Stimulated activated CD4-positive, alpha-beta T cell treated with anti-CD3 and anti-CD28 coated beads, Interleukin-2, amount 100 ng/mL, for 48 hours (primary cell): ENCODE measurements at places on chromosomes 1 and 21.

- no peak for DNase-seq
Observed at GRCh38 chr1:195097316-195097715, 1510.9 kb downstream of the KCNT2 start.

DNA sequence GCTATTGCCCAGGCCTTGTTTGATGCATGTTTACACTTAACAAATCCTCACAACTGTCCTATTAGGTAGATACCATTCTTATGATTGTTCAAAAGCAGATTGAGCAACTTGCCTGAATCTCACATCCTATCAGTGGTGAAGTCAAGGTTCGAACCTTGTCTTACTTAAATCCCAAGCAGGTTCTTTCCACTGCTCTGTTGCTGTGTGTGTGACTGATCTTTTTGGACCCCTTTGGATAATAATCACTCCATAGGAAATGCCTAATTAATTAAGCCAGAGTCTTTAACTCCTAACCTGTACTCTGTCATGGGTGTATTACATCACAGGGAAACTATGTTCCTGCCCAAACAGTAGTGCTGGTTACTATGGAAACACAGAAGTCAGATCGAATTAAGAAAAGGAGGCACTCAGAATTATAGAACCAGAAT, 84.2 kb downstream of the SPATA46 start:
- no peak for DNase-seq

DNA sequence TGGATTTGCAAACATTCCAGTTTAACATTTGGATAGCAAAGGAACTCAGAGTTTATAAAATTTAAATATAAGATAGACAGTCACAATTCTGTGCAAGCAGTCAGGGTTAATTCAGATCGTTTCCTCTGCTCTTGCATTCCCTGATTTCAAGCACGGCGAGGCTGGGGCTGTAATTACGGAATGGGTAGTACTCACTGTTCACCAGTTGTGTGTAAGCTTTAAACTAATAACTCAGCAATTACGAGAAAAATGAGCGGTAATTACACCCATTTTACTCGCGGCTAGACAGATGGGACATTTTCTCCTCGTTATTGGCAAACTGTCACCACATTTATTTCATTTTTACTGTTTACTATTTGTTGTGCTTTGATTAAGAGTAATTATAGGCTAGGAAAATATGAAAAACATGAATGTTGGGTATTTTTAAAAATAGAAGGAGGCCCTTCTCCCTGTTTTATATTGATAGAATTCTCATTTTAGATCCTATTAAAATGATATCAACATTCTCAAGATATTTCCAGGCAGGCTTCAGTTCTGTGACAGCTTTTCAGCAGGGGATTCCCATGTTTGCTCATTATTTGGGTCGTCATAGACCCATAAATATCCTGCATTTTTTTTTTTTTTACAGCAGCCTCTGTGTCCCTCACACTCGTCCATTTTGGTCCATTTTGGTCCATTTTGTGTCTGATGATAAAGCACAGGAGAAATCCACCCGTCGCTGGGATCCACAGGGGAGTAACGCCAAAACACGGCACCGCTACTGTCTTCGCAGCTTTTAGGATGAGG, 208.3 kb downstream of the DSCAM start:
- DNase-seq: no peak

- no peak for DNase-seq
Observed at GRCh38 chr1:215986401-215986800, 419.3 kb downstream of the KCTD3 start.

GRCh38 chr1:64616039-64616438, 128.8 kb upstream of the RAVER2 start:
- DNase-seq: no peak

DNA sequence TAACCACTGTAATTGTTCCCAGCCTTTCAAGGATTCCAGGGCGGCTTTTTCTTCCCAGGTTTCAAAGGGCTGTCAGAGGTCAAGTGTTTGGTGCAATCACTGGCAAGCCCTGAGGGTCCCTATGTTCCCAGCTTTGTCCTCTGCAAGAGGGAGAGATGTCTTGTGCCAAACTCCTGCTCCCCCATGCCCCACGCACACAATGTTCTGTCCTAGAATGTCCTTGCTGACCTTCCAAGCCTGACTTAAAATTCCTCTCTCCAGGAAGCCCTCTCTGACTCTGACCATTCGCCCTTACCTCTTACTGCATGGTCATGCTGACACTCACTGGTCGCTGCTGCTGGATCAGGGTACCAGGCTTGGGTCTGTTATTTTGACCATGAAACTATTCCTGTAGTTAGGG, 152.5 kb upstream of the KCND3 start:
- DNase-seq: no peak

DNA sequence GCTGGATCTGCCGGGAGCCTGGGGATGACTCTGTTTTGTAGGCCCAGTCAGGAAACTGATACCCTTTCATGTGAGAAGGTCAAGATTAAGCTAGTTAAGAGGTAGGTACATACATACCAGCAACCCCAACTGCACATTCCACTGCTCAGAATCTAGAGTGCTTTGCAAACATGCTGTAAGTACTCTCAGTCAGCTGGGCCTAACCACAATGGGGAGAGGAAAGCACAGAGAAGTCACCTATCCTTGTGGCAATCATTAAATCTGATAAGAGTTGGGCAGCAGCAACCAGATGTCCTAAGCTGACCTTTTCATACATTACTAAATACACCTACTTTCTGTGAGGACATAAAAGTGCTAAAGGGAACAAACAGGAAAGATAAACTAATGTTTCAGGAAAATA, 2.5 kb downstream of the ETV3 start:
- DNase-seq: no peak

DNA sequence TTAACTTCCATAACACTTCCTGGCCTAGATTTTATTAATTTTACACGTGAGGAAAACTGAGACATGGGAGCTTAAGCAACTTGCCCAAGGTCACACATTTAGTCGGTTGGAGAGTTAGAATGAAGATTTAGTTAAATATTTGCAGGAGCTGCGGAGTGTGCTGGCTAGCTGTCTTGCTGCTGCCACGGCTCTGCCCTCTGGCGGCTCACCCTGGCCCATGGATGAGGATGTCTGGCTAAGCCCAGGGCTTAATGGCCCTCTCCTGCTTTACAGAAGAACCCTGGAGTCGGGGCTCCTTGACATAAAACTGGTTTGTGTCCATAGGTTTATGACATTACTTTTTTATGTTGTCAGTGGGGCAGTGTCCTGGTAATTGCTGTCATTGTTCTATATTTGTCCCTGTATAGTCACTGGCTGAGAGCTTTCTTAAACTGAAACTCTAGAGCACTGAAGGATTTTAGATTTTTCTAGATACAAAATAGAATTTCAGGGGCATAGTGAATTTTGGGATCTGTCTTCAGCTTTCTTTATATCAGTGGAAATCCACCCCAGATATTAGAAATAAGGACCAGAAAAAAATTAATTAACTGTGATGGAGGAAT, 88.9 kb upstream of the WLS start:
- no peak for DNase-seq

DNA sequence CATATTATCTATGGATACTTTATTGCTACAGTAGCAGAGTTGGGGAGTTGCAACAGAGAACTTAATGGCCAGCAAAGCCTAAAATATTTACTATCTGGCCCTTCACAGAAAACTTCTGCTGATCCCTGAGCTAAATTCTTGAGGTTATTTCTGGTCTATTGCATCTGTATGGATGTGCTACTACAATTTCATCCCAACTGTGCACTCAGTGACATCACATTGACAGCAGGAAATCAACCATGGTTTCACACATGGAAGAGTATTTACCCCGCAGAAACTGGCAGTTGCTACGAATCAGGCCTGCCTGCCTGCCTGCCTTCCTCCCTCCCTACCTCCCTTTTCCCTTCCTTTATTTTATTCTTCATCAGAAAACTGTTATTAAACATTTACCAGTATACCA, 12.1 kb downstream of the CLCA2 start:
- no peak for DNase-seq

DNA sequence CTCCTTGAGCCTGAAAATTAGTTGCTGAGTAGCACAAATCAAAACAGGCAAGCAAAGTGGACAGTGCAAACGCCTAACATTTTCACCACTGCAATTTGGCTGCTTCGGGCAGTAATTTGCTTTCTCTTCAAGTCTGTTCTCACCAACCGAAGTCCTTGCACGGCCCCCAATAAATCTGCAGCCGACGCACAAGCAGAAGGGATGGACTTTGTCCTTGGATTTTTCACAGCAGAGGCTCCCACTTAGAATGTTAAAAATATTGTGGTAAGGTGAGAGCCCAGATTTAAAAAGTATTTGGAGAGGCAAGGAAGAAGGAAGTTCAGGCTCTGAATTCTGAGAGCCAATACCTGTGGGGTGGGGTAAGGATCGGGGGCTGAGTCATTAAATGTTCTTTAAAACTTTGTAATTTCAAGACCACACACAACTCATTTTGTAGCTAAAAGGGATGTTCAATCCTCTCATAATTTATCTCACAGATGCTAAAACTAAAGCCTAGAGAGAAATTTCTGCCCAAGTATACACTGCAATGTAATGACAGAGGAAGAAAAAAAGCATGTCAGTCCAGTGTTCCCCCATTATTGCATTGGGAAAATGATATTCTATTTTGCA, 6.2 kb downstream of the CD247 start:
- no peak for DNase-seq

DNA sequence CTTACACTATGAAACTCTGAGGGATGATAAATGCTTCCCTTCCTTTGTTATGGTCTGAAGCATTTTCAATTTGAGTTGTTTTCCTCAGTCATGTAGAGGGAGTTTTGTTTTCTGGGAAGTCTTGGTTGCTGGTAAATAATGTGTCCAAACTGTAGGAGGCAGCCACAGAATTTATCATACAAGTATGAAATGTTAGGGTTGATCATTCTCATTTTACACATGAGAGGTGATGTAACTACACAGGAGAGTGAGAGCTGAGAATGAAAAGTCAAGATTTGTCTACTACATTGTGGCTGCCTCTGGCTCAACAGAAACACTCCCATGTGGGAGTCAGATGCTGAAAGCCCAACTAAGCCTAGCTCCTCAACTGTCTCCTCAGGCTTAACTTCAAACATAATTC, 182.5 kb upstream of the SGIP1 start:
- DNase-seq: no peak

- no peak for DNase-seq
Observed at GRCh38 chr1:239800861-239801260, 290.8 kb upstream of the FMN2 start.

GRCh38 chr1:77048615-77049005, 170.6 kb downstream of the PIGK start:
- no peak for DNase-seq

- DNase-seq: no peak
Observed at GRCh38 chr21:35940074-35940927, 120.0 kb downstream of the SETD4 start.
